GM04504 (cell line): ENCODE measurements at places on chromosomes 3 and 15.
A peak's percentile ranks its signal among the peaks of the same experiment; 100 is the strongest.

DNA sequence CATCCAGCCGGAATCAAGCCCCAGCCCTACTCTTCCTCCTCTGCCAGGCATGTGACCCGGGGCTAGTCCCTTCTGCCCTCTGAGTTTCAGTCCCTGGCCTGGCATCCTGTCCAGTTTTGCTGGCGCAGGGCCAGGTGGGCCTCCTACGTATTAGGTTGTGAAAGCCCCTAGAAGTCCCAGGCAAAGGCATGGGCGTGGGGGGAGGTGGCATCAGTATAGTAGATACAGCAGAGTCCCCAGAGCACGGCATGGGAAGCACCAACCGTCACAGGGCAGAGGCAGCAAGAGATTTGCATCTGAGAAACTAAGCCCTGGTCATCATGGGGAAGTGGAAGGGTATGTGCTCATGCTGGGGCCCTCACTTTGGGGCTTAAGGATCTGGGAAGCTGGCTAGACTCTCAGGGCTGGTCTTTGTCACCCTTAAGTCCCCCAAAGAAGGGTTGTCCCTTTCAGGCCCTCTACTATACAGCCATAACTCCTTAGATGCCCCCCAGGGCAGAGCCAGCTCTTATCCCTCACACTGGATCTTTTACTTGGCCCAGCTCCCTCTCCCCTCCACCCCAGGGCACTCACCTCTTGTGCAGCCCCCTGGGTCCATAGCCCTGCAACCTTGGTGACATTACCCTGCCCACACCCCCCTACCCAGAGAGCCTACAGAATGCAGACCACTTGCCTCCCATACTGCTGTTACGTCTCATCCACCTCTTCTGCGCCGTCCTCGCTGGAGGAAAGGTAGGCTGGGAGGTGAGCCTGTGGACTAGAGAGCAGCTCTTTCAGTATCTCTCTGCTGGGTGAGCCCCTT is 11.3 kb downstream of the NBEAL2 start:
- no peak for DNase-seq

- DNase-seq: no peak
Observed at GRCh38 chr15:31364301-31365031, 37.8 kb downstream of the KLF13 start.

GRCh38 chr3:145882436-145882835 is 278.5 kb downstream of the PLOD2 start:
- no peak for DNase-seq

GRCh38 chr15:63532307-63532744 is 27.9 kb downstream of the USP3 start:
- DNase-seq: no peak

GRCh38 chr15:51171634-51171932 is 76.9 kb upstream of the TNFAIP8L3 start:
- DNase-seq: no peak

GRCh38 chr15:77053709-77054108 is 17.2 kb downstream of the TSPAN3 start:
- DNase-seq: no peak

GRCh38 chr15:73457334-73457733 is 14.4 kb downstream of the REC114 start:
- DNase-seq: no peak

DNA sequence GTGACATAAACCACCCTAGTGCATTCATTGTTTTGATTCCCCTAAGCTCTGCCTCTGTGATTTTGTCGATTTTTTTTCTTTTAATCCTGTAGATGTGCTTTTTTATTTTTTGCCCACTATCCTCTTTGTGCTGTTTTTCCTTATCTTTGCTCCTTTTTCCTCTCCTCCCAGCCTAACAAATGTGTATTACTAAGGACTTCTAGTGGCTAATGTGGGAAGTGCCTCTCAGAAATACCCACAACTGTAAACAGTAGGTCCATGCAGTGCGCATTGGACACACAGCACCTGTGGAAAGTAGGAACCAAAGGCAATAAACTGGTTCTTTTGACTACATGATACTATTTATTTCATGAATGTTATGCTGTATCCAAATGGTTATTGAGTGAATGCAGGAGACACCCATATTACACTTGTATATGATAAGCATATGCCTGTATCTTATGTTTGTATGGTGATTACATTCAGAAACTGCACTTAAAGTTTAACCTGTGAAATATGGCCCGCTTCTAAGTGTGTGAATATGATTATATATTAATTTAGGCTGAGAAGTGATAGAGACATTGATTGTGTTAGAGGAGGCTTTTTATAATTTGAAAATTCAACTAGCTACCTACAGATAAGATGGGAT is 147.8 kb downstream of the PLCL2 start:
- DNase-seq: no peak

GRCh38 chr15:73832657-73833056 is 40.7 kb upstream of the TBC1D21 start:
- DNase-seq: no peak

- DNase-seq: no peak
Observed at GRCh38 chr3:111721747-111722146, 126.6 kb upstream of the ZBED2 start.

DNA sequence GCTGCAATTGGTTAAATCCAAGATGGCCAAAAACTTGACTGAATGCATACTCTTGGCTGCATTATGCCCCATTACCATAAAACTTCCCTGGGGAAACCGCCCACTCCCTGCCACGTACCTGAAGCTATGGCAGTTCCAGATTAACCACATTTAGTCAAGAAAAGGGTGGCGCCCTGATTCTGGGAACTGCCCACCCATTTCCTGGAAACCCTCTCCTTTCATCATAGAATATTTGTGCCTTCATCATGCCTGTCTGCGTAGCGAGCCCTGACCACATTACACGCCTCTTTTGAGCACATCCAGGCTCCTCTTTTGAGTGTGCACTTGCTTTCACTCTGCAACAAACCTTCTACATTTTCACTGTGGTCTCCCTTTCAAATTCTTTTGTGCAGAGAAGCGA is 5.2 kb downstream of the LINS1 start:
- no peak for DNase-seq

GRCh38 chr3:152998591-152998990 is 163.4 kb upstream of the RAP2B start:
- no peak for DNase-seq

DNA sequence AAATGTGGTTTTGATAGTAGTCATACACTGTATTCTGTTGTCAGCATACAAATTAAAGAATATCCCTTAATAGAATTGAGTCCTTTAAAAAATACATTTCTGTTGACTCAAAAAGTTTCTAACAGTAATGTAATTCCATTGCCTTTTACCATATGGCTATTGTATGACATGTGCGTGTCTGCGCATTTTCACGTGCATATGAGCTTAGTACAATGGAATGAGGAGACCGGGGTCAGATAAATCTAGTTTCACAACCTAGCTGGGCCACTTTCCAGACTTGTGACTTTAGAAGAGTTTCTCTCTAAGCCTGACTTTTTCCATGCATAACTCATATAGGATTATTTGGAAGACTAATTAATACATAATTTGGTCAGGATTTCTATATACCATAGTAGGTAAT is 38.7 kb downstream of the ZBTB38 start:
- peak; percentile 94 for DNase-seq
